ENCODE measurements at places on chromosomes 6 and 20.

DNA sequence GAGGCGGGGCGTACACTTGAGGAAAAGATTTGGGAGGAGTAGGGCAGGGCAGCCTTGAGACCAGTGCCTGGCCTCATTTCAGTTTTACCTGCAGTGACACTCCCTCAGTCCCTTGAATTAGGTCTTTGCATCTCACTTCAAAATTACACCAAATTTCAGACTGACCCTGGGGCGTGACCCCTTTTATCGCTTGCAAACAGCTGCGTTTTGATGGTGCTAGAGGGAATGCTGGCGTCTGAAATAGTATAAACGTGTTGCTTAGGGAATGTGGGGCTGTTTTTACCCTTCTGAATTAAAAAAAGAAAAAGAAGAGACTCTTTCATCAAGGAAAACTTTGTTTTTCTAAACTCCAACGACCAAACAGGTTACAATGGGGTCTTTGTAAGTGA, 21.0 kb downstream of the COL9A1 start:
- DNase-seq = no peak

GRCh38 chr6:38350220-38350619, 289.5 kb downstream of the BTBD9 start:
- DNase-seq = no peak

- DNase-seq = peak; percentile 13
Measured at GRCh38 chr6:68635706-68636513, 828 bp downstream of the ADGRB3 start.

GRCh38 chr6:25222006-25222678, 57.0 kb upstream of the CARMIL1 start:
- no peak for DNase-seq

GRCh38 chr6:56199956-56200355, 47.4 kb downstream of the COL21A1 start:
- DNase-seq = no peak

DNA sequence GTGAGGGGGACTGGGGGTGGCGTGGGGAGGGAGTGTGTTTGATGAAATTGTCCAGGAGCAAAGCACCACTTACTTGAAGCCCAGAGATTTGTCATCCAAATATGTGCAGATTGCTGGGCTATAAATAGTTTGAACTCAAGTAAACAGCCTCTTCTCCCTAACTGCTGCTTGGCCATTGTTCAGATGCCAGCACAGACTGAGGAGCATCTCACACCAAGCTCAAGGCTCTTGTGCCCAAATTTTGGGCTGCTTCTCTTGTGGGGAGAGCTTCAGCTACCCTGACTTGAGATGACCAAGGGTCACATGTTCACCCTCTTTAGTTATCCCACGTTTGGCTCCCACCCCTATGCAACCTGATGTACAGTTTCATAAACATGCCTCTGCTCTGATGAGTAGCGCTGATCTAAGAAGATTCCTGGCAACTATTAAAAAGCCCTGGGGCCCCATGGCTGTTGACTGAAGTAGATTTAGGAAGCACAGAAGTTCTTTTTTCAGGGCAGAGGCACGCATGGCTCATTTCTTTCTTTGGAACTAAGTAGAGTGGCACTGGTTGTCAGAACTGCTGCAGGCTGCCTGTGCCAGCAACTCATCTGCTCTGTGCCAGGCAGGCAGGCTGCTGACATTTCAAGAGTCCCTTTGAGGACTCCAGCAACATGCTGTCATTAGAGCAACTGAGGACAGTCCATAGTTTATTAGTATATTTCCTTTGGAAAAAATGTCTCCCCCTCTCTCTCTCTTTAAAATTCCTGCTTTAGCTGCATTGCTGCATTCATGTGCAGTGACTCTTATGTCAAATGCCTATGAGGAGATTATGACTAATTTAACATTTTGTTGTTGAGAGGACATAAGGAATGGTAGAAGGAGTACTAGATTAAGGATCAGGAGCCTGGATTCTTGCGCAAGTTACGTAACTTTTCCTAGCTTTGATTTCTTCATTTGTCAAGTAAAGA, 9.6 kb upstream of the PKIG start:
- peak; percentile 80 for DNase-seq

DNA sequence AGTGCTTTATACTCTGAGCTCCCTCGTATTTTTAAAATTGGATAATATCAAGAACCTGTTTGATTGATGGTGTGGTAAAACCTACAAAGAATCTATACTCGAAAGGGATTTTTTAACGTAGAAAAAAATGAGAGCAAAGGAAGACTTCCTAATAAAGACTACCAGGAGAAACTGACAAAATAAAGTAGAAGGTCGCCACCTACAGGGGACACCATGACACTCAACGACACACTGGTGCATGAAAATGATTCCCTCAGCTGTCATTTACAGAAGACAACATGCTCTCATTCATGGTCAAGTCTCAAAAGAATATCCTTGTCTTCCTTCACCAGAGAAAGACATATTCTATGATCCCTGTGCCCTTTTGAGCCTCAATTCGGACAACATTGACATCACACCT, 10.1 kb upstream of the NHSL1 start:
- peak; percentile 65 for DNase-seq

DNA sequence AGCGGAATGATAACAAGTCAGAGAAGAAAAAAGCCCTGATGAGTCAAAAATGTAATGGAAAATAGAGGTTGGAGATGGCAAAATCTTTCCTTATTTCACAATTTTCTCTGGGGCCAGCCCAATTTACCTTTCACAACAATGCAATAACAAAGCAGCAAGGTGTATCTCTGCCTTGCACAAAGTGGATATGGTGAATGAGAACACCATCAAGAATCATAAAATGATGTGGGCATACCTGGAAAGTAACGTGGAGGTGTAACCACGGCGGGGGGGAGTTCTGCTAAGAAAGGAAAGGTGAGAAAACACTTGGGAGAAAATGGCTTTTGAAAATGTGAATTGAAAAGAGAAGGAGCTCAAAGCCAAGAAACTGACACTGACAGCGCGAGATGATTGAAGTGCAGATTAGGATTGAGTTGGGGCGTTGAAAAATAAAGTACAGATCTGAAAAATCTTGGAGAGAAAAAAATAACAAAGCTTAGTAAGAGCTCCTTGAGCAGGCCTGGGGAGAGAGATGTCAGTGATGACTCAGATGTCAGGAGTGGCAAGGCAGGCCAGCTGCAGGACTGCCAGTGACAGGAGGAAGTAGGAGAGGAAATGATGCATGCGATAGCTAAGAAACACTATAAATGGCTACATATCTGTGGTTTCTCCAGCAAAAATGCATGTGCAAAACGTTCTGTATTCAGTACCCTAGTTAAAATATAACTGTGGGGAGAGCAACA, 26.2 kb downstream of the ARHGAP18 start:
- DNase-seq = peak; percentile 81

GRCh38 chr6:105459864-105460263, 57.0 kb upstream of the PREP start:
- DNase-seq = no peak

- DNase-seq = no peak
Measured at GRCh38 chr6:129672881-129673631, 36.9 kb downstream of the ARHGAP18 start.

- no peak for DNase-seq
Measured at GRCh38 chr20:16417001-16417400, 156.2 kb downstream of the KIF16B start.

DNA sequence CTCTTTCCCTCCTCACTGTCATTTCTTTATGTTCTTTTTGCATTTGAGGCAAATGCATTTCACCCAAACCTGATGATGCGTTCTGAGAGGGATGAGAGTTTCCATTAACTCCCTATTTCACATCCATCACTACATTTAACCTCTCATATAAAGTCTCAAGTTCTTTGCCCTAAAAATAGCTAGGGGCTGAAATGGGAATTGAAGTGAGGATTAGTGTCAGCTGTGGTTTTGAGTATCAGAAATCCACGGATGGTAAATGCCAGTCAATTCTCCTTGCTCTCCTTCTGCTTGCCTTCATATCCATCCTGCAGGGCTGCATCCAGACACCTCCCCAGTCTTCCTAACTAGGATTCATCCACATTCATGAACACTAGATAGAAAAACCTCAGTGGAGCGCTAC, 10.0 kb upstream of the DTNBP1 start:
- DNase-seq = no peak

- DNase-seq = peak; percentile 57
Measured at GRCh38 chr6:151148111-151148510, 91.7 kb upstream of the AKAP12 start.

GRCh38 chr6:169974663-169975062, 223.2 kb downstream of the ERMARD start:
- DNase-seq = no peak

- no peak for DNase-seq
Measured at GRCh38 chr6:22368794-22369193, 72.0 kb upstream of the PRL start.

GRCh38 chr6:1850121-1850839, 240.6 kb downstream of the FOXC1 start:
- no peak for DNase-seq

DNA sequence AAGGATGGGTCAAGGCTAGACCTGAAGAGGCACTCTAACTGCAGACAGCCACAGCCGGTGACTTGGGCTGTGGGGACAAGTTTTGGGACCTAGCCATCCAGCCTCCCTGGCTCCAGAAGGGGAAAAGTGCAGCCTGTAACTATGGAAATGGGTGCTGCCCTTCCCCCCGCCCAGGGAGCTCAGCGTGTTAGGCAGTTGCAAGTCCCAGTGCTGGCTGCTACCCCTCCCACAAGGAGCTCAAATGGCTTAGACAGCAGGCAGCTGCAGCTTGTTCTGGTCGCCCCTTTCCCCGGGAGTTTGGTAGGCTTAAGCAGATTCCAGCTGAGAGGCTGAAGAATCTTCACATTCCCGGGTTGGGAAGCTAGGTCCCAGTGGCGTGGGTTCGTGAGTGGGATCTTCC, 162.6 kb downstream of the FAM83B start:
- no peak for DNase-seq

- no peak for DNase-seq
Measured at GRCh38 chr6:19301980-19302379, 535.2 kb upstream of the ID4 start.

- peak; percentile 46 for DNase-seq
Measured at GRCh38 chr6:151702851-151703658, 104.4 kb upstream of the ESR1 start.

Data from thyroid gland (tissue), 4 donors.